ENCODE measurements at places on chromosomes 1 and 21.
A peak's percentile ranks its signal among the peaks of the same experiment; 100 is the strongest.

- no peak for DNase-seq
Observed at GRCh38 chr1:153793261-153793972, 18.2 kb downstream of the SLC27A3 start.

- no peak for DNase-seq
Observed at GRCh38 chr1:165854101-165854845, 26.9 kb downstream of the UCK2 start.

GRCh38 chr1:74812180-74812541, 79.2 kb downstream of the TYW3 start:
- DNase-seq, result no peak

DNA sequence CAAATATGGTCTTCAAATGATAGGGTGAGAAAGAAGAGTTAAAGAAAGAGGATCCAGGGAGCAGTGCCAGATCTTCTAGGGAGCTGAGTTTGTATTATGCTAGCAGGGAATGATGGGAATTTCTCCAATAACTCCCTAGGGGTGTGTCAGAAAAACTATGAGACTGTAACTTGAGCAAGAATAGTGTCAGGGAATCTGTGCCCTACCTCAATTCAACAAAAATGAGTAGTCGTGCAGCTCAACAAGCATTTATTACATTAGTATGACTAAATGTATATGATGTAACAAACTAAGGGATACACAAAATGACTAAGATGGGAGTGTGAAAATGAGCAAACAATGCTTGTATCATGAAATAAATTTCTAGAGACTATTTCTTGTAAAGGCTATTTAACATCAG, 24.2 kb downstream of the SPAG17 start:
- DNase-seq, result no peak

- no peak for DNase-seq
Observed at GRCh38 chr21:37407719-37408420, 41.3 kb downstream of the DYRK1A start.

GRCh38 chr1:6475381-6476133, 9.6 kb upstream of the TNFRSF25 start:
- peak; percentile 86 for DNase-seq

GRCh38 chr1:9349331-9349851, 56.7 kb downstream of the SPSB1 start:
- no peak for DNase-seq

DNA sequence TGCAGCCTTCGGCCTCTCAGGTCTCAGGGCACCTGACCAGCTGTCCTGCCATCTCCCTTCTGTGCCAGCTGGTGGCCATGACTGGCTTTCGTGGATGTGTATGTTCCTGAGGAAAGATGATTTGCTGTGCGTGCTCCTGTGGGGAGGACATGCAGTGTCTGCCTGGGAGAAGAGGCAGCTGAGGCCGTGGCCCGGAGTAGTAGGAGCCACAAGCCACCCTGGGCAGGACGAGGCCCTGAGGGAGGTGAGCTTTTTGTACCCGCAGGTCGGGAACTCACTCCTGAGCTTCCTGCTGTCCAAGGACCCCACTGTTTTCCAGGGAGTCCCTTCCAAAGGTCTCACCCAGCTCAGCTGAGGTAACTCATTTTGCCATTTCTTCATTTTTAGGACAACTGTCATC, 58.5 kb downstream of the PIK3CD start:
- no peak for DNase-seq

- DNase-seq, result no peak
Observed at GRCh38 chr1:2001773-2002411, 1.7 kb downstream of the CFAP74 start.

- no peak for DNase-seq
Observed at GRCh38 chr1:171267391-171267790, 19.1 kb downstream of the FMO1 start.

DNA sequence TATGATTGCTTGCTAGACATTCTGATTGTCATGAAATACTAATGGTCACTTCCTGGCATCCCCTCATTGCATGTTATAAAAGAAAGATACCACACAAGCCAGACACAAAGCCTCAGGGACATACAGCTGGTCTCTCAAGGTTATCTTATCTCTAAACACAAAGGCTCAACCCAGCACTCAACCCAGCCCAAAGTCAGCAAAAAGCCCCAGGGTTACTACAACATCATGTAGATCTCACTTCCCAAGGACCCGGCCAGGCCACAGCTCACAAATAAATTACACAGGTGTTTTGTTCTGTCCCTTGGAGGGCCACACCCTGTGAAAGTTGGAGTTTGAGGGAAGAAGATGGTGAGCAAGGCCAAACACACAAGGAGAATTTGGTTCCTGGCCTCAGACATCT, 109.7 kb upstream of the BARHL2 start:
- DNase-seq, result no peak

- no peak for DNase-seq
Observed at GRCh38 chr1:147292631-147293251, 50.3 kb downstream of the CHD1L start.

Data from D341Med (cell line).